ENCODE measurements at places on chromosomes 7 and 10.

- ATAC-seq = peak; percentile 97
Observed at GRCh38 chr10:27285093-27285492, 44.5 kb upstream of the ACBD5 start.

DNA sequence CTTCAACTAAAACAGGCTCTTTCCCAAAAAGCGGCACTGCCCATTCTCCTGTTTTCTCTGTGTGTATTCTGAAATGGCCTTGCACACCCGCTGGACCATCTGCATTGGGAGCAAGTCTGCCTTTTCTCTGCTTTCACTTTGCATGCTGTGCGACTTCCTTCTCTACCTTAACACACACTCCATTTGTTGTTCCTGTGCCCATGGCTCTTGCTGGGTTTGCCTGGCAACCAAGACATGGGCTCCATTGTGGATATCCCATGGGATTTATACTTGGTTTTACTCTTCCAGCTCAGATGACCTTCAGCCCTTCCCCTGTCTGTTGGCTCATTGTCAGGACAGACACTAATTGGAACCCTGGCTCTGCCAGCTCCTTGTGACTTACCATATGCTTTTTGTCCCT lies 465.3 kb downstream of the REEP3 start:
- no peak for ATAC-seq

- ATAC-seq = no peak
Observed at GRCh38 chr10:76769582-76769981, 868.0 kb downstream of the KCNMA1 start.

GRCh38 chr7:126659124-126659523 lies 593.6 kb downstream of the GRM8 start:
- ATAC-seq = no peak

DNA sequence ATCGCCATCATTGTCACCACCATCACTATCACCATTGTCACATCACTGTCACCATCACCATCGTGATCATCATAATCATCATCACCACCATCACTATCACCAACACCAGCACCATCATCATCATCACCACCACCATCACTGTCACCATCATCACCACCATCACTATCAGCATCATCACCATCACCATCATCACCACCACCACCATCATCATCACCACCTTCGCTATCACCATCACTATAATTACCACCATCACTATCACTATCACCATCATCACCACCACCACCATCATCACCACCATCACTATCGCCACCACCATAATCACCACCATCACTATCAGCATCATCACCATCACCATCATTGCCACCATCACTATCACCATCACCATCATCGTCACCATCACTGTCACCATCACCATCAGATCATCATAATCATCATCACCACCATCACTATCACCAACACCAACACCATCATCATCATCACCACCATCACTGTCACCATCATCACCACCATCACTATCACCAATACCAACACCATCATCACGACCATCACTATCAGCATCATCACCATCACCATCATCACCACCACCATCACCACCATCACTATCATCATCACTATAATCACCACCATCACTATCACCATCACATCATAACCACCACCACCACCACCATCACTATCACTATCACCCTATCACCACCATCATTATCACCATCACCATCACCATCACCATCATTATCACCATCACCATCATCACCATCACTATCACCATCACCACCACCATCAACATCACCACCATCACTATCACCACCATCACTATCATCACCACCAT lies 6.0 kb upstream of the GNA12 start:
- ATAC-seq = peak; percentile 16

- ATAC-seq = peak; percentile 28
Observed at GRCh38 chr10:132448248-132448731, 51.3 kb downstream of the PWWP2B start.

GRCh38 chr7:143518521-143518920 lies 40.8 kb downstream of the TAS2R41 start:
- no peak for ATAC-seq

GRCh38 chr10:107671960-107672359 lies 507.5 kb upstream of the SORCS1 start:
- no peak for ATAC-seq

- no peak for ATAC-seq
Observed at GRCh38 chr7:143886826-143887477, 15.0 kb downstream of the TCAF1 start.

- ATAC-seq = no peak
Observed at GRCh38 chr7:76304888-76305375, 2.5 kb downstream of the HSPB1 start.

- ATAC-seq = no peak
Observed at GRCh38 chr7:29588900-29589696, 25.5 kb downstream of the PRR15 start.

DNA sequence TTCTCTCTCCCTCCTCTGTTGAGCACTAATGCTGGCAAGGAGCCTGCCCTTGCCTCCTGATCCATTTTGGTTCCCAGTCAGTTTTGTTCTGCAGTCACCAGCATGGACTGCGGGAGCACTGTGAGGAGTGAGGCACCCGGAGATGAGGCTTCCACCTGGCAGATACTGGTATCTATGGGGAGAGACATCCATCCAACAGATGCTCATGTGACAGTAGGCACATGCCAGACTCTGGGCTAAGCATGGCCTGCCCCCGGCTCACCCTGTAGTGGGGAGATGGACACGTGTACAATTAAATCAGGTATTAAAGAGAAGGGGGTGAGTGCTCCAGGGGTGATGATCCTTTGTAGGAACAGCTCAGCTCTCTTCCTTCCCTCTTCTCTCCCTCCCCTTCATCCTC lies 74.0 kb upstream of the PODXL start:
- ATAC-seq = no peak

DNA sequence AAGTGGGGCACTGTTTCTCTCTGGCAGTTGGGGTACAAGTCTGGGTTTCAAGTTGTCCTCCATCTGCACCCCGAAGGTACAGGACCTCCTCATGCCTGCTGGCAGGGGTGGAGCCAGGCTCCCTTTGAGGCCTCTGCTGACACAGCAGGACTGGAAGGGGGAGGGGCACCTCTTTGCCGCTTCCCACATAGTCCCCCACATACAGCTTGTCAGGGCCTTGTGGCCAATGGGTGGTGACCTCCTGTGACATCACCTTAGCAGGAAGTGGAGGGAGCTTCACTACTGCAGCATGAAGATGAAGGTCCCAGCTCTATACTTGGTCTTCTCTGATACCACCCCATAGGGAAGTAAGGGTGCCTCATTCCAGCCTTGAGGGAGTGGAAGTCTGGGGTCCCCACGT lies 167.8 kb downstream of the RAMP3 start:
- ATAC-seq = no peak

DNA sequence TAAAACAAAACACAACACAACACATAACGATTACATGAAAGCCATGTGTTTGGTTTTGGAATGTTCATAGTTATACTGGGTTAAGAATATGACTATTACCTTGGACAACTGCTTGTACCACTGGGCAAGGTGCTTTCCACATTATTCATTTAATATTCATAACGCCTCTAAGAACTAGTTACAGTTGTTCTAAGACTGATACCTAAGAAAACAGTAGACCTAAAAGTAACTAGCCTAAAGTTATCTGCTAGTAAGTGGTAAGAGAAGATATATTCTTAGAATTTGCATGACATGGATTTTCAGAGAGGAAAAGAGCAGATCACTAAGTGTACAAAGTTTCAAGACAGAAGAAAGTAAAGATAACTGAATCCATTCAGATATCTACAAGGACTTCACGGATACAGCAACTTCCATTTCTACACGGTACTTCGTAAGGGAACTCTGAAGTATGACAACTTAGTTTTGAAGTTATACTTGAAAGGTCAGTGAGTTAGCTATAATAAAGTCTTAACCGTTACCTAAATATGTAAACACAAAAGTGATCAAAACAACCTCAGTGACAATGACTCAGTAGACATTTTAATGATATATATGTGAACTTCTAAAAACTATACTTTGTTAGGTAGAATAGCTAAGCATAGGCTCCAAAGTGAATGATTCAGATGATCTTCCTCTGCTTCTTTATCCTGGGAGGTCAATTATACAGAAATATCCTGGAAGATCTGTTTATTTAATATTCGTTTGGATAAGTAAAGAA lies 65.1 kb downstream of the MINDY3 start:
- peak; percentile 79 for ATAC-seq

DNA sequence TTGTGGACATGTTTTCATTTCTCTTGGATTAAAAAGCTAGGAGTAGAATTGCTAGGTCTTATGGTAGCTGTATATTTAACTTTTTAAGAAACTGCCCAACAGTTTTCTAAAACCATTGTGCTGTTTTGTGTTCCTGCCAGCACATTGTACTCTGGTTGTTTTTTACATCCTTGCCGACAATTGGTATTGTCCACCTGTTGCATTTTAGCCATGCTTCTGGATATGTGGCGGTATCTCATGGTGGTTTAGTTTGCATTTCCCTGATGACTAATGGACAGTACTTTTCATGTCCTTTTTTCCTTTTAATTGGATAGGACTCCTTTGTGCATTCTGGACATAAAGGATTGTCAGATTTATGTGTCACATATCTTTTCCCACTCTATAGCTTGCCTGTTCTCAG lies 45.5 kb downstream of the STK17A start:
- no peak for ATAC-seq

DNA sequence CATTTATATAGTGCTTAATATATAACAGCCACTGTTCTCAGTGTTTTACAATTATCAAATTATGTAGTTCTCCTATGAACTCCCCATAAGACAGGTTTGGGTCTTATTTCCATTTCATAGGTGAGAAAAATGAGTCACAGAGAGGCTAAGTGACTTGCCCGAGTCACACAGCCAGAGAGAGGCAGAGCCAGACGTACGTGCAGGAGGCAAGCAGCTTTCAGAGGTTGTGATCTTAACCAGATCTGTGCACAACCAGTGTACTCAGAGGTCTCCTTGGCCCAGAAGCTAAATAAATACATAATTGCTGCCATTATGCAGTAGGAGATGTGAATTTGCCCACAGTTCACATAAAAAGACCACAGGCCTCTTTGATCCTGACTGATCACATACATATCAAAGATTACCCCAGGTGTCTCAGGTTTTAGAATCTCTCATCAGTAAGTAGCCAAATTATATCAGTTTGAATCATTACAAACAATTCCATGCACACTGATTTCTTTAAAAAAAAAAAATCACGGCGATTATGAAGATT lies 304.7 kb upstream of the AOAH start:
- ATAC-seq = peak; percentile 80

- no peak for ATAC-seq
Observed at GRCh38 chr7:130758429-130759056, 24.5 kb upstream of the KLF14 start.

GRCh38 chr7:107660381-107661080 lies at the start of gene SLC26A4:
SLC26A4 (plus strand) TSS chr7:107660828; CDS start chr7:107661642, 814 bp downstream.
- peak; percentile 76 for ATAC-seq

GRCh38 chr10:3476186-3476585 lies 303.6 kb upstream of the PITRM1 start:
- no peak for ATAC-seq

DNA sequence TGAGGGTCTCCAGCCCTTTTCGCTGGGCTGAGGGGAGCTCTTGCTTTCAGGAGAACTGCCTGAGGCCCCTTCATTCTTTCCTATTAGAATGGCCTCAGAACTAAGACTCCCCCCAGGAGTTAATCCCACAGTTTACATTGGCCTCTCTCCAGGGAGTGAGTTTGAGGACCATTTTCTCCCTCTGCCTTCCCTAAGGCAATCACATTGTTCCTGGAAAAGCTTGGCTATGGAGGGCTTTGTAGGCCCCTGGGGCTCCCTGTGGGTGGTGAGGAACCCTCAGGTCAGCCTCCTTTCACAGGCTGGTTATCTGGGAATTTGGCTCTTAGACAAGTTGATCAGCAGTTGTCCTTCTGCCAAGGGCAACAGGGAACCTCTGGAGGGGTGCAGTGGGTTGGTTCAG lies 343.7 kb downstream of the RPS24 start:
- no peak for ATAC-seq

DNA sequence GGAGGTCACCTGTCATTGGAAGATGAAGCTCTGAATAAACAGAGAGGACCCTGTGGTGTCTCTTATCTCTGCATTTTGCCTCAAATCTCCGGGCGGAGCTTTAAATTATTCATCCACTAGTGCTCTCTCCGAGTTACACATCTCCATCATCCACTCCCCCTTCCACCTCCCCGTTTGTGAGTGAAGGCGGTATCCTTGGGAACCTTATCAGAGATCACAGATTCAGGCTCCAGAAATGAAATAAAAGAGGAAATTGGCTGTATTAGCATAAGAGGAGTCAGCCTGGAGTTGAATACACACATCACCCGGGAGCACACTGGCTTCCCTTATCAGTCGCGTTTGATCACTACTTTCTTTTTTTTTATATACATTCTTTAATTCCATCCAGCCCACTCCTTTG lies 1184.8 kb downstream of the GATA3 start:
- ATAC-seq = no peak

- ATAC-seq = no peak
Observed at GRCh38 chr10:124296813-124297788, 121.6 kb downstream of the OAT start.

- ATAC-seq = no peak
Observed at GRCh38 chr7:118061386-118061785, 122.6 kb upstream of the LSM8 start.

DNA sequence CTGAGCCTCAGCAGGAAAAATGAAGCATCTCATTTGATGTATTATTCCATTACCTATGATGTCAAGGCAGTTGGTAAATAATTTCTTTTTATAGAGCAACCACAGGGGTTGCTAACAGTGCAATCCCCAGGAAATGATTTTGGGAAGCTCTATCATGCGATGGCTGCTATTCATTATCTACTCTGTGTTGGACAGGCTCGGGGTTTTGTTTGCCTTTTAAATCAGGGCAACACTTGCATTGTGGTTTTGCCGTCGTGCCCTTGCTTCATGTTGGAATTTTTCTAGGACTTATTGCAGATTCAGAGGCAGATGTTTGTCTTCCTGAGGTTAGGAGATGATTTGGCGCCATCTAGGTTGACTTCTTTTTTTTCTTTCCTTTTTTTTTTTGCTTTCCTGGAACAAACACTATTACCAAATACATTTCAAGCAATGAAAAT lies 128.4 kb downstream of the BICC1 start:
- no peak for ATAC-seq

DNA sequence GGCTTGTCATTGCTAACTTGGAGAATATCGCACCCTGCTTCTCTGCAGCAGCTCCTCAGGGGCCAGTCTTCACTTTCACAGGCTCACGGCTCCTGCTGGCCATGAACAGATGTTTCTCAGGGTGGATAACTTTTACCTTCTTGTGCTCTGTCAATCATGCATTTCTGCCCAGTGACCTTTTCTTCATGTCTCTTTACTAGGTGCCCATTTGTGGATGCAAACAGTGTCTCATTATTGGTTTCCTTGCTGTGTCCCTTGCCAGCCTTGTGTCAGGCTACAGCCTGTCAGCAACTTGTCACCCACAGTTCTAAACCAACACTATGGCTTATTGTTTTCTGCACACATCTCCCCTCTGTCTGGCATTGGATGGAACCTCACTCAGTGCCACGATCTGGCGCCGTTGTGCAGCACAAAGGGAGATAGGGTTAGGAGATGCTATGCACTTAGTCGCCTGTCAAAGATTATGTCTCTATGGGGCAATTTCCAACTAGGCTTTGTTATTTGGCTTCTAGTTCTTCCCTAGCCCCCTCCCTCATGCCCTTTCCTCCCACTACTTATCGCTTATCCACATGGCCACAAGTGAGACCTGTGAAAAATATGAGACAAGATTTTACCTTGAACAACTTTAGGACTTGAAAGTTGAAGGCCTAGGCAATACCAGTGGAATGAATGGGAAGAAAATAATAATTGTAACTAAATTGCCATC lies 45.7 kb upstream of the NXPH1 start:
- no peak for ATAC-seq

All from activated T-helper 17 cell treated with anti-CD3 and anti-CD28 coated beads, Interleukin-2, amount 50 U/mL, for 72 hours (primary cell).